Suppressor macrophage (primary cell): ENCODE measurements at places on chromosomes 4 and X.

GRCh38 chr4:78002260-78002659 lies 54.9 kb upstream of the FRAS1 start:
- no peak for DNase-seq

DNA sequence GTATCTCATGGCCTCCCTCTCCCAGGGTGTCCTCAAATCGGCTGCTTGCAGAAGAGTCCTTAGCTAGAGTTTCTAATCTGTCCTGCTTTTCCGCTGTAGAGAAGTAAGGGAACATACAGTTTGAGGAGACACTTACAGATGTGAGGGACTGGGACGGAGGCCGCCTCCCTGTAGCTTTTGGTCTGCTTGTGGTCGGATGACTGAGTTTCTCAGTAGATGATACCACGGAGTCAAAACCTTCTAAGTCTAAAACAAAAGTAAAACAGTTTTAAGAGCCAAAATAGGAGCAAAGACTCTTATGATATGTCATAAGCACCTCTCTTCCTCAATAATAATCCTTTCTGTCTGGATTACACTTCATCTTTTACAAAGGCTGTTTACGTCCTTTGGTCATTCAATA lies 34.5 kb upstream of the MAP3K15 start:
- DNase-seq, result no peak

DNA sequence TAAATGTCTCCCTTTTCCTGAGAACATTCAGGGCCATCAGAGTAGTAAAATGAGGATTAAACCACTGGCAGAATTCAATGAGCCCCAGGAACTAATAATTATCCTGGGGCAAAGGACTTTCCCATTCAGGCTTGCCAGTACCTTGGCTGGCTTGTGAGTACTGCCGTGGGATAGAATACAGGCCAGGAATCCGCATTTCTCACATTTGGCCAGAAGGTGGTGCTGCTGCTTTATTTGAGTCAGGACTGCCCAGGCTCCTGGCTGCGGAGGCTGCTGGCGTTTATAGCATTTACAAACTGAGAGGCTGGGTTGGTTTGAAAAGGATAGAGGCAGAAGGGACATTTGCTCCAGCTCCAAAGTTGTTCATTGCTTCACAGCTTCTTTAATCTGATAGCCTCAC lies 91.4 kb downstream of the RTL9 start:
- DNase-seq, result peak; percentile 72

DNA sequence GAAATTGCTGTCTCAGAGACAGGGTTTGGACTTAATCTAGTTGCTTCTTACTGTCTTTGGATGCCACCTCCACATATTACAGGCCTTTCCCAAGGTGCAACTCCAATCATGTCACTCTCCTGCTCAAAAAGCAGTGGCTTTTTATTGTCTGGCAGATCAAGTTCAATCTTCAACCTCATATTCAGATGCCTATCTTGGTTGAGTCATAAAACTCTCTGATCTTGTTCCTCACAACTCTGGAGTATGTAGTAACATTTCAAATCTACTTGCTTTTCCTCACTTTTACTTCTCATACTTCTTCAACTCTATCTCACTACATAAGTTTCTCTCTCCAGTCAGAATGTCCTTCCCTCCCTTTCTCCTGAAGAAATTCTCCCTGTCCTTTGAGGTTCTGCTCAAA lies 180.6 kb downstream of the VSIG4 start:
- no peak for DNase-seq

DNA sequence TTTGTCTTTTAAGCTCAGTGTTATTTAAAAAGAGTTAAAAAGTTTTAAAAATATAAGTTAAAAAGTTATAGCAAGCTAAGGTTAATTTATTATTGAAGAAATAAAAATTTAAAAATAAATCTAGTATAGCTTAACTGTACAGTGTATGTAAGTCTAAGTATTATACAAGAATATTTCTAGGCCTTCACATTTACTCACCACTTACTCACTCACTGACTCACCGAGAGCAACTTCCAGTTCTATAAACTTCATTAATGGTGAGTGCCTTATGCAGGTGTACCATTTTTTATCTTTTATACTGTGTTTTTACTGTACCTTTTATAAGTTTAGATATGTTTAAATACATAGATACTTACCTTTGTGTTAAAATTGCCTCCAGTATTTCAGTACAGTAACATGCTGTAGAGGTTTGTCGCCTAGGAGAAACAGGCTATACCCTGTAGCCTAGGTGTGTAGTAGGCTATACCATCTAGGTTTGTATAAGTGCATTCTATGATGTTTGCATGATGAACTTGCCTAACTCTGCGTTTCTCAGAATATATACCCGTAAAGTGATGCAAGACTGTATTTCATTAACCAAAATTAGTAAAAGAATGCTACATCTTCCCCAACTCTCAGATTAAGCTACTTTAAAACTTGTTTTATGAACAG lies 202.9 kb downstream of the CFAP299 start:
- DNase-seq, result no peak

- no peak for DNase-seq
Observed at GRCh38 chr4:2226261-2226660, 15.7 kb downstream of the HAUS3 start.

DNA sequence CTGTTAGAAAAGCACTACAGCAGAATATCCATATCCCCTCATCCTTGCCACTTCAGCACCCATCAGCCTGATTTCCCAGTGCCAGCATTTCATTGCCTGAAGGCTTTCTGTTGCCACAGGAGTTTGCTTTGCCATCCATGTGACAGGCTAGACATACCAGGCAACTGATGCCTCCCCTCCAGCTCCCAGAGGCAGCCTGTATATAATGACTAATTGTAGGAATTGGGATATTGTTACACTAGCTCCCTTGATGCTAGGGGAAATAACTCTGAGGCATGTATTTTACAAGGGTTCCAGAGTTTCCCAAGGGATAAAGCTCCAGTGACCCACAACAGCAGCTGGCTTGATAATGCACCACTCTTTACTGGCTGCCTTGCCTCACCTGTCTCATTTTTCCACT lies 608.0 kb upstream of the FTHL17 start:
- DNase-seq, result no peak

- DNase-seq, result no peak
Observed at GRCh38 chrX:150873616-150874015, 24.9 kb downstream of the CD99L2 start.

DNA sequence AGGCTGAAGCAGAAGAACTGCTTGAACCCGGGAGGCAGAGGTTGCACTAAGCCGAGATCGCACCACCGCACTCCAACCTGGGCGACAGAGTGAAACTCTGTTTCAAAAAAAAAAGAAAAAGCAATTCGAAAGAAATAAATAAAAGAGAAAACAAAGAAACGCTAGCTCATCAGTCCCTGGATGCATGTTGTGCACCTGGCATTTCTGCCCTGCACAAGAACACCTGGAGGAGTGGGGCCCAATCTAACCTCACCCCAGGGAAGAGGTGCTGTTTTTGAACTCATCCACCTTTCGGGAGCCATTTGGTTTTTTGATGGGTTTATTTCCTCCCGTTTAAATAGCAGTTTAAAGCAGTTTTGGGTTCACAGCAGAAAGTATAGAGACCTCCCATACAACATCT lies 5.7 kb upstream of the MRFAP1 start:
- DNase-seq, result no peak

- peak; percentile 9 for DNase-seq
Observed at GRCh38 chr4:42391981-42392380, 5.3 kb upstream of the SHISA3 start.

DNA sequence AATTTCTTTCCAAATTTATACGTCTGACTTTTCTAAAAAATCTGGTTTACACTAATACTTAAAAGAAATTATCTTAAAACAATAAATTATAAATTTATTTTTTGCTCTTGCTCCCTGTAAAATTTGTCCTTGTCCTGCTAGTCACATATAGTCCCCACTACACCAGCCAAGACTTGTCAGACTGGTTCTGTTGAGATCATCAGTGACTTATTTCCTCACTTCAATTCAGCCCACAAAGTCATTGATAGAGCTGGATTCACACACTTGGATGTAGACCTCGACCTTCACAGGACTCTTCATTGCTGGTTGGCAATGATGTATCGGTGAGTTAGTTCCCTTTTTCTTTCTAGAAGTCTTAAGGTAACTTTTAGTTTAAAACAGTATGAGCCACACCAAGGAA lies at the start of gene TMPRSS11E:
Gene TMPRSS11E, plus strand, starts transcription at position 263 of the 400 bp plus-strand sequence. Its CDS starts 50 bp downstream, at position 313.
- DNase-seq, result no peak

DNA sequence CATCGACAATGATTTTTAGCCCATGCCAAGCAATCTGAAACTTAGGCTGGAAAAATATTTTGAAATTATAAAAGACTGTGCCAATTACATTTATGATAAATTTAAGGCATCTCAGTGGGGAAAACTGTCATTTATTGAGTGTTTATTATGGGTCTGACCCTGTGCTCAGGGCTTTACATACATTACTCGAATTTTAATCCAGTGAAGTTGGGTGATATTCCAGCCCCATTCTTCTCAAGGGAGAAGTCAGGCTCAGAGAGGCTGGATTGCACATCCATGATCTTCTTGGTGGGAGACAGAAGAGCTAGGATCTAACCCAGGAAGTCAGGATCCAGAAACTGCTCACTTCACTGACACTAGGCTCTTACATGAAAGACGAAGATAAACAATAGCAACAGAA lies 260.8 kb downstream of the QDPR start:
- DNase-seq, result no peak

DNA sequence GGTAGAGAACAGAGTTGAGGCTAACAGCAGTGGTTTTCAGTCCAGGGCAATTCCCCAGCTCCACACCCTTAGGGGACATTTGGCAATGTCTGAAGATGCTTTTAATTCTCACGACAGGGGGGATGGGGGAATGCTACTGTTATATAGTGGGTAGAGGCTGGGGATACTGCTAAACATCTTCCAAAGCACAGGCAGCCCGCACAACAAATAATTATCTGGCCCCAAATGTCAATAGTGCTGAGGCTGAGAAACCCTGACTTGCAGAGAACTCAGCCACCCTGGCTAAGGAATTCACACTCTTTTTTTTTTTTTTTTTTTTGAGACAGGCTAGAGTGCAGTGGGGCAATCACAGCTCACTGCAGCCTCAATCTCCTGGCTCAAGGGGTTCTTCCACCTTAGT lies 60.6 kb downstream of the POLR2B start:
- no peak for DNase-seq
